ENCODE measurements at places on chromosomes 7 and 10. TPM values are rescaled to one million over a fixed set of nuclear protein-coding genes. Genes with fewer than 3 reads are reported as not detected.

DNA sequence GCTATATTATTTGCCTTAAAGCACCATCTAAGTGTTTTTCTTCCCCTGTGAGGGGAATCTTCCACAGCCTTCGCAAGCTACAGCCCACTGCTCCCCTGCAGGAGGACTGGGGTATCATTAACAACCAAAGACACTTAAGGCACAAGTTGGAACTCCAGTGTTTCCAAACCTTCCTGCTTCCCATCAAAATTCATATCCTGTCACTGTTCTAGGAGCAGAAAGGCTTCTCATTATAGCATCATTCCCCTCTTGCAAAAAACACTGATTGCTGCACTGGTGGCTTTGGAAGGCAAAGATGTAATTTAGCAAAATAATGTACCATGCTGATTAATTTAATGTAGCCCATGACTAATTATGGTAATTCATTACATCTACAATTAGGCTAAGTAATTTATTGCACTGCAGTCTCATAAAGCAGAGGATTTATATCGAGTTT lies 207.2 kb downstream of the SKAP2 start:
- DNase-seq, result no peak

GRCh38 chr7:134761266-134761665 lies 18.2 kb upstream of the CALD1 start:
- no peak for DNase-seq

DNA sequence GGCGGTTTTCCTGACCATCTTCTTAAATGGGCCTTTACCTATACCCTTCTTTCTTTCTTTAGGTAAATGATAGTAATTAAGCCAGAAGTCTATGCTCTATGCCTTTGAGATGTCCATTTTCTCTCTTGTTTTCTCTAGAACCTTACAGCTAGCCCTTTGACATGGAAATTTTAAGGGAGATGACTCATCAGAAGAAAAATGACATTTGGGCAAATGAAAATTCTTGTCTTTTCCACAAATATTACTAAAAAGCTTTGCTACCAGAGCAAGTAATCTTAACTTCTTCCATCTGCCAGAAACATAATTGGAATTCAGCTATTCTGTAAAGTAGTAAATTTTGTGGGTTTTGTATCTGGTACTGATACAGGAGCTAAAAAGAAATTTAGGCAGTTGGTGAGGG lies 59.5 kb downstream of the CCDC3 start:
- no peak for DNase-seq

The C10orf90 gene
- total RNA-seq, result not detected

DNA sequence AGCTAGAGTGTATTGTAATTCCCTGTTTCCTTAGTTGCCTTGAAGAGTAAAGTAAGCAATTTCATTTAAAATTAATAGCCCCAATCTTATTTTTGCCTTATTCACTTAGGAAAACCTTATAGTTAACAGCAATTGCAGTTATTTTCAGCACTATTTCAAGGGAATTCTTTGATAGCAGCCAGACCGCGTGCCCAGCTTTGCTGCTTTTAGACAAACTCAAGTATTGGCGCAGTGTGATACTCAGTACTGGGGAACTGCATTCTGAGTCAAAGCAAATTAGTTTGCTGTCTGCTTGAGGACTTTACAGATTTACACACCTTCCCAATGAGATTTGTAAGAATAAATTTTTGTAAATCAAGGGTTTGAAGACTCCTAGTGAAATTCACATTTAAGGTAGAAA lies 21.2 kb downstream of the PRKG1 start:
- no peak for DNase-seq

- no peak for DNase-seq
These were observed 220 bp upstream of the ZKSCAN5 start for GRCh38 chr7:99504281-99504602.

The ZYX gene
- total RNA-seq, result 60.8 TPM

- no peak for DNase-seq
These were observed 98.4 kb upstream of the FAM3C start for GRCh38 chr7:121494516-121494915.

DNA sequence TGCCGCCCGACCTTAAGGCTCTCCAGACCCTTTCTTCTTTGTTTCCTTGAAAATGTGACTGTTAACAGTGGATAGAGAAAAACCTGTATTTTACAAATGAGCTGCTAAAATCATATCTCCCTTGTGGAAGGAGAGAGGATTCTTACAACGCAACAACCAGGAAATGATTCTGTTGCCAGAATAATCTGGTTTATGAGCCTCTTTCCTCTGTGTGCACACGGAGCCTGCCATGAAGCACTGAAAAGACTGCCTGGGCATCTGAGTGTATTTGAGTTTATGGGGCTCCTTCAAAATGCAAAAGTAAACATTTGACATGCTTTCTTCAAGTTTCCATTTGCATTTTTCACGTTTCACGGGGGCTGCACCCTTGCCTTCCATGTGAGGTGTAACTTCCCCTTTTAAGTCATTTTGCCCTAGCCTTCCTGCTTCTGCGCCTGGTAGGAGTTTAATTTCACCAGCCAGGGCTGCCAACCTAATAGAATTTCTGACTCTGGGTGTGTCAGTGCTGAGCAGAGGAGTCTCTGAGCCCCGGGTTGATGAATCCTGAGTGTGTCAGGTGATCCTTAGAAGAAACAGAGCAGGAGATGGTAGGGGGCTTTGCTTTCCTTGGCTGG lies 101.2 kb downstream of the GRB10 start:
- no peak for DNase-seq

DNA sequence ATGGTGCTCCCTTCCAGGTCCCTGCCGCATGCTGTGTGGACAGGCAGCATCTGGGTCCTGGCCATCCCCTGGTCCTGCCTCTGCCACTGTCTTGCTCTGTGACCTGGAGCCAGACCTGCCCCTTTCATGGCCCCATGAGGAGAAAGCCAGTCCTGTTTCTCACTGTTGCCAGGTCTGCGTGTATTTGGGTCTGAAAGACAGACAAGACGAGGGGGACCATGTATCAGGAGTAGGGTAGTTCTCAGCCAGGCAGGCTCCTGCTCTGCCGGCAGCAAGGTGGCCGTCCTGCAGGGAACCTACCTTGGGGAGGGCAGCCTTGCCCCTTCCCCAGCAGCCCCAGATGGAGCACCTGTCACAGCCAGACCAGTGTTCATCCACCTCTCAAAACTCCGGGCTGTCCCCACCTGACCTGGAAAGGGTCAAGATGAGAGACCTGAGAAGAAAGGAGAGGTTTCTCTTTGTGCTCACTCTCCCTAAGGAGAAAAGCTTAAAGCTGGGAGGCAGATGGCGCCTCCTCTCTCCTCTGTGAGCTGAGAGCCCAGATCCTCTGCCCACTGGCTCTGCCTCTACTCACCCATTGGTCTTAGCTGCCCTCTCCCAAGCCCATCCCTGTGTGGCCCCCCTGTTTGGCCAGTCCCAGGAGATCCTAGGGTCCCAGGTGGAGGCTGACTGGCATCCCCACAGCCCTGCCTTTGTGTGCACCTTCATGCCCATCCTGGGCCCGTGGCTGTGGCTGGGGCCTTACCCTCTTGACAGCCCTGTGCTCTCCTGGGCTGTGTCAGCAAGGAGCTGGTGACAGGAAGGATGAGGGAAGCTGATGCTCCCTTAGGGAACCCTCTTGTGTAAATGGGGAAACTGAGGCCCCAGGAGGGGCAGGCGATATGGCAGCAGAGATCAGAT lies 116.1 kb upstream of the PCBD1 start:
- DNase-seq, result no peak

DNA sequence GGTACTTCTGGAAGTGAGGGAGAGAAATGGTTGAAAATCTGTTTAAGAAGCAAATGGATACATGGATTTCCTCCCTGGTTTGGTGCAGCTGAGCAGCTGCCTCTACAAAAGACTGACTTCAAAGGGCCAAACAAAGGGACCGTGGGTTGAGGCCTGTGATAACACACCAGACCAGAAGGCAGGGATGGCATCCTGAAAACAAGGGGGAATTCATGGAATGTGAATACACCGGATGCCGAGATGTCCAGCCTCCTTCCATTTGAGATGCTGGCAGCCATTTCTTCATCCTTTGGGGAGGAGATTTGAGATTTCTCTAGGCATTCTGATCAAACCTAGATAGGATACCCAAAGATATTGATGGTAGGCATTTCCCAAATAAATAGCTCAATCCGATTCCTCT lies 36.9 kb downstream of the TAF3 start:
- no peak for DNase-seq

GRCh38 chr10:73366381-73367298 lies 8.0 kb upstream of the CFAP70 start:
- no peak for DNase-seq

The ASL gene
- 40.7 TPM for total RNA-seq

DNA sequence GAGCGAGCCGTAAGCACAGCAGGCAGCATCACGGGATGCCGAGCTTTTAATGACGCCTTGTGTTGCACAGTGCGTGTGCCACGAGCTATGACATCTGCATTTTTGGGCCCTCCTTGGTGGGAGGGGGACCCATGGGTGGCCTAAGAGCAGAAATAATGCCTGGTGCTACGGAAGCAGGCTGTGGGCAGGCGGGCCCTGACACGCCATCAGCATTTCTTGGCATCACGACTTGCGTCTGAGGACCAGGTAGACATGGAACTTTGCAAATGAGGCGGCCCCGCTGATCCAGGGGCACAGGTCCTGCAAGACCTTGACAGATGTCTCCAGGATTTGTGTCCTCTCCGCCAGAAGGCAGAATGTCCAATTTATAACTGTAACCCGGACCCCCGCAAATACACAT lies 117.8 kb upstream of the RNF32 start:
- no peak for DNase-seq

The NME8 gene
- total RNA-seq, result not detected

The LDB3 gene
- total RNA-seq, result 0.09 TPM

GRCh38 chr7:34991938-34992840 lies 45.1 kb downstream of the DPY19L1 start:
- DNase-seq, result no peak

- DNase-seq, result no peak
These were observed 222.9 kb downstream of the MTERF1 start for GRCh38 chr7:91657483-91658071.

GRCh38 chr10:77282163-77282562 lies 355.4 kb downstream of the KCNMA1 start:
- DNase-seq, result no peak

GRCh38 chr10:3060481-3060889 lies 6.9 kb upstream of the PFKP start:
- DNase-seq, result no peak

DNA sequence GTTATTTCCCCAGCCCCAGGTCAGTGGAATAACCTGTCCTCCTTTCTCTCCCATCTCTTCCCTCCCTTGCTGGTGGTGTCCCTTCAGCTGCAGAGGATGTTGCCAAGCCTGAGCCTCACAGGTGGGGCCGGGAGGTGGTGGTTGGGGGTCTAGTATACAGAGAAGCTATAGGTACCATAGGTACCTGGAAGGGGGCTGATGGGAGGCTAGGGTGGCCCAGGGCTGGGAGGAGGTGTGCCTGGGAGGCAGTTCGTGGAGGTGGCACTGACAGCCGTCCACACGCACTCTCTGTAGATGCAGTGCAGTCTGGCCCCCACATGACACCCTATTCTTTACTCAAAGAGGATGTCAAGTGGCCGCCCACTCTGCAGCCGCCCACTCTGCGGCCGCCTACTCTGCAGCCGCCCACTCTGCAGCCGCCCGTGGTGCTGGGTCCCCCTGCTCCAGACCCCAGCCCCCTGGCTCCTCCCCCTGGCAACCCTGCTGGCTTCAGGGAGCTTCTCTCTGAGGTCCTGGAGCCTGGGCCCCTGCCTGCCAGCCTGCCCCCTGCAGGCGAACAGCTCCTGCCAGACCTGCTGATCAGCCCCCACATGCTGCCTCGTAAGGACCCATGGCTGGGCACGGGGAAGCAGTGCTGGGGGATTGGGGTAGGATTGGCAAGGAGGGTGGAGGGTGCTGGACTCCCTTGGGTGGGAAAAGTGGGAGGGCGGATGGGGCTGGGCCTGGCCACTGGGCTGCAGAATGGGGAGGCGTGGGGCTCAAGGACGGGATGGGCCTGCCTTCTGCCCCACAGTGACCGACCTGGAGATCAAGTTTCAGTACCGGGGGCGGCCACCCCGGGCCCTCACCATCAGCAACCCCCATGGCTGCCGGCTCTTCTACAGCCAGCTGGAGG lies 9.5 kb downstream of the IRF5 start:
- no peak for DNase-seq

The EGR2 gene
- total RNA-seq, result under 0.01 TPM

The SPDYE1 gene
- not detected for total RNA-seq

GRCh38 chr10:12697764-12698163 lies 303.7 kb downstream of the CCDC3 start:
- no peak for DNase-seq

- no peak for DNase-seq
These were observed 54.9 kb upstream of the DPYSL4 start for GRCh38 chr10:132131581-132132420.

GRCh38 chr7:108413782-108414492 lies 42.3 kb downstream of the NRCAM start:
- DNase-seq, result no peak

- no peak for DNase-seq
These were observed 58.8 kb upstream of the AGMO start for GRCh38 chr7:15620491-15621185.

DNA sequence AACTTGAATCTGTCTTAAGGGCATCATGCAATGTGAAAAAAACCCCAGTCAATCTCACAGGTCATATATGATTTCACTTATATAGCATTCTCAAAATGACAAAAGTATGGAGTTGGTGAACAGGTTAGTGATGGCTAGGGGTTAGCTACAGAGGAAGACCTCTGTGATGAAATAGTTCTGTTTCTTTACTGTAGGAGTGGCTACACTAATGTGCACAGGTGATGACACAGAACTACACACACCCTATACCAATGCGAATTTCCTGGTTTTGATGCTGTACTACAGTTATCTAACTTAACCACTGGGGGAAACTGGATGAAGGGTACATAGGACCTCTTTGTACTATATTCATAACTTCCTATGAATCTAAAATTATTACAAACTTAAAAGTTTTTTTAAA lies 541.8 kb downstream of the PARD3 start:
- DNase-seq, result no peak

- DNase-seq, result no peak
These were observed 658 bp upstream of the SGCE start for GRCh38 chr7:94656658-94656924.

DNA sequence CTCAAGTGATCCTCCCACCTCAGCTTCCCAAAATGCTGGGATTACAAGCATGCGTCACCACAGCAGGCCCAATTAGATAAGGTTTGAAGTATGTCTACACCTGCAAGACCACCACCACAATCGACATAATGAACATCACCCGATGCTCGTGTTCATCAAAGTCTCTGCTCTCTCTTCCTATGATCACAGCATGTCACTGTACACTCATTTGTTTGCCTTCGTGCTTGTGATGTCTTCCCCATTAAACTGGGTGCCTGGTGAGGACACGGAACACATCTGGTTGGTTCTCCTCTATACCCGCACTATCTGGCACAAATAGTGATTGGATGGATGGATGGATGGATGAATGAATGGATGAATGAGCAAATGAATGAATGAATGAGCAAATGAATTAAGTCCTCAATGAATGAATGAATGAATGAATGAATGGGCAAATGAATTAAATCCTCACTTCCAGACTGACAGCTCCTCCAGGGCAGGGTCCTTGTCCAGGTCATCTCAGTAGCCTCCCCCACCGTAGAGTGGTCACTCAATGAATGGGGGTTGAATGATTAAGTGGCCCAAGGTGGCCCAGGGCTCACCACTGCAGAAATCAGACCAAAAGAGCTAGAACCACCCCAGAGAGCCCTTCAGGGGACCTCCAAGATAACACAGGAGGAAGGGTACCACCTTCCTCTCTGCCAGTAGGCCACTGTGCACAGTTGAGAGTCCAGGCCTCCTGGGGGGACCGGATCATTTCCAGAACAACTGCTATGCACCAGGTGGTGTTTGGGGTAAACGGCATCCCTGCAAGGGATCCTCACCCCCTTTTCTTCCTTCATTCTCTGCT lies 101.9 kb upstream of the TNRC18 start:
- no peak for DNase-seq

- DNase-seq, result no peak
These were observed 192.5 kb downstream of the GFRA1 start for GRCh38 chr10:116080553-116080952.

All from esophagus squamous epithelium (tissue), 5 donors.